ENCODE measurements at places on chromosomes 13 and 19.
A peak's percentile ranks its signal among the peaks of the same experiment; 100 is the strongest.

DNA sequence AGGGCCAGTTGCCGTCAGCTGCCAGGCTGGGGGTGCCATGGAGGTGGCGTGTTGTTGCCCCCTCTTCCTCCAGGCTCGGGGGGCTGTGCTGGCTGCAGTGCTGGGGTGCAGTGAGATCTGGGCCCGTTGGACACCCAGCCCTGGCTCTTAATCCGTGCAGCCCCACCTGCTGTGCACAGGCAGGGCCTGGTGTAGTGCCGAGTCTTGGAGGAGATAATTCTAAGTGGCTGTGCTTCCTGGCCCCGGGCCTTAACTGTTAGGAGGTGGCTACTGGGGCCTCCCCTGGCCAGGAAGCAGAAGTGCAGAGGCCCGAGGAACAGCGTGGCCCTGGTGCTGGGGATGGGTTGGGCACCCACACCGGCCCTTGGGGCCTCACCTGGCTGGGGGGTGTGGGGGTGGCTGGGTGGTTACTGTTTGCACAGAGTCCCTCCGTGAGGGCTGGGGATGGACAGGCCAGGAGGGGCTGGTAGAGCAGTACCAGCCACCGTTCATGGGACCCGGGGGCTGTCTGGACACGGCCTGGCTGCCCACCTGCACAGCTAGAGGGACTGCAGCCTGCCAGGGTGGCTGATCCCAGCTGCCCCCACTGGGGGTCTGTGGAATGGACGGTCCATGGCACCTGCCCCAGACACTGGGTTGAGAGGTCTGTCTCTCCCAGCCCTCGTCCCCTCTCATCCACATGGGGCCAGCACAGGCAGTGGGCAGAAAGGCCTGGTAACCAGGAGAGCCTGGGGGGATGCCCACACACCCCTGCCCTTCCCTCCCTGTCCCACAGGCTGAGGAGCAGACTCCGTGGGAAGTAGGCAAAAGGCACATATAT is 3.3 kb downstream of the GPX4 start:
- no peak for DNase-seq

DNA sequence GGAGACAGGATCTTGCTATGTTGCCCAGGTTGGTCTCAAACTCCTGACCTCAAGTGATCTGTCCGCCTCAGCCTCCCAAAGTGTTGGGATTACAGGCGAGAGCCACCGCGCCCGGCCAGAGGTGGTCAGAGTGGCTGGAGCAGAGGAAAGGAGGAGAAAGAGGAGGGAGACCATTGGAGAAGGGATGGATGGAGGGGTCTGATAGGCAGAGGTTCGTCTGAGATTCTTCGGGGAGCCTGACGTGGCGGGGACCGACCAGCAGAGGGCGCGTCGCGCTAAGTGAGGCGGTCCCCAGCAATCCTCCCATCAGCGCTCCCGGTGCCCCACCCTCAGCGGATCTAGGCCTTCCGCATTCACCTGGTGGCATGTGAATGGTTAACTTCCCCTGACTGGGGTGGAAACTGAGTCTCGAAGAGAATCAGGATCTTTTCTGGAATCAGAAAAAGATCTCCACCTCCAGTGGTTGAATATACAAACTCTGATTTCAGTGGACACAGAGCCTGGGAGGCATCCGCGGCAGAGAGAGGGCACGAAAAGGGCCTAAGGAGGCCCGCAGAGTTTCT is 8.8 kb downstream of the GTPBP3 start:
- no peak for DNase-seq

DNA sequence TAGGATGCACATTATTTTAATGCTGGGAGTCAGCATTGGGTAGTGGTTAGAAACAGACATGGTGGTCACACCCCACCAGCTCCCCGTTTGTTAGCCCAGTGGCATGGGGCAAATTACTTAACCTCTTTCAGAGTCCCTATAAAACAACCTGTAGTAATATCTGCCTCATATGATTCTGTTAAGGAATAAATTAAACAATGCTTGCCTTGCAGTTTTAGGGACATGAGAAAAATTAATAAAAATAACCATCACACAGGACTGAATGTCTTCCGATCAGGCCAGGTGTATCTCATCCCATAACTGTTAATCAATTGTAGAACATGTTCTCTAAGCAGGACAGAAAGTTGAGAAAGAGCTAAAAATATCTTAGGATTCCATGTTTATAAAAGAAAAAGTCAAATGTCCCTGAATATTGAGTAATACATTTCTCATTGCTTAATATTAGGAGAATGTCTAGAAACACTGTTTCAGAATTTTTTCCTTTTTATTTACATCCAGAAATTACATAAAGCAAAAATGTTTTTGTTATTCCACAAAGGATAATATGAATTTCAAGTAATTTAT is 196.5 kb downstream of the GPC6 start:
- no peak for DNase-seq

DNA sequence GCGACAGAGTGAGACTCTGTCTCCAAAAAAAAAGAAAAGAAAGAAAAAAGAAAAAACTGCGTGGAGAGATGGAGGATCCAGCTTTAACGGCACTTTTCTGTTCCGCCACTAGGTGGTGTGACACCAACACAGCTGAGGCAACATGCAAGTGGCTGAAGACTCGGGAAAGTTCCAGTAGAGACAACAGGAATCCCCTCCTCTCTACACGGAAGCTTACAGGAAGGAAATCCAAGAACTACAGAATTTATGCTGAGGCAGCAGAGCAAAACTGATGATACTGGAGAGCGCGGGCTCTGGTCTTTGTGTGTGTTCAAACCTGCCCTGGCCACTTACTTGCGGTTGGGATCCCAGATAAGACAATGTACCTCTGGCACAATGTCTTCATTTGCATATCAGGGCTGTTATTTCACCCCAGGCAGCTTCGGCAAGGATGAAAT is 9.9 kb downstream of the RANBP3 start:
- DNase-seq: peak; percentile 87

DNA sequence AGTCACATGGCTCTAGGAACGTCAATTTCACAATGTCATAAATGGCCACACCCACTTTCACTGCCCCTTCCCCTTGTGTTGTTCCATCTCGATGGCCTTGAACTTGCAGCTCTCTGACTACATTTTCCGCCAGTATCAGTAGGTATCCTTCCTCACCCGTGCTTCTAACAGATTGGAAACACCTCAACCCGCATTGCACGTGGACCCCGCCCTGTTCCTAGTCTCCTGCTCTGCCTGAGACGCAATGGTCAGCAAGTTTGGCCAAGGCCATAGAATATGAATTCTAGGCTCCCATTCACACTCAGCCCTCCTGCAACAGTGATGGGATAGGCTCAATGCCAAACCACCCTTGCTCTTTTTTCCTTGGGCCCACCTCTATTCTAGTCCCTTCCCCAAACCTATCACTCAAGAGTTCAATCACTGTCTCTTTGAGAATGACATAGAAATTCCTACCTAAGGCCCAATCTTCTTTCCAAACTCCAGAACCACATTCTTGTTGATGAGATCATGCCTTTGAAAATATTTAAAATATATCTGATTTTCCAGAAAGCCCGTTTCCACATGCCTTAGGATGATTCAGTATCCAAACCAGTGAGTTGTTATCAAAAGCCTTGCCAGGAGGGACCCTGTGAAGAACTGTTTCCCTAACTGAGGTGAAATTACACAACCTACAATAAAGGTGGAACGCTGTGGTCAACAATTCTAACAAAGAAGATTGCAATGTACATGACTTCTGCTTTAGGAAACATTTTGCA is 334.6 kb downstream of the MYO16 start:
- no peak for DNase-seq

- DNase-seq: no peak
These were observed 40.8 kb downstream of the ZSWIM4 start for GRCh38 chr19:13835791-13836723.

GRCh38 chr19:51131780-51132680 is 7.3 kb downstream of the SIGLEC9 start:
- peak; percentile 17 for DNase-seq

DNA sequence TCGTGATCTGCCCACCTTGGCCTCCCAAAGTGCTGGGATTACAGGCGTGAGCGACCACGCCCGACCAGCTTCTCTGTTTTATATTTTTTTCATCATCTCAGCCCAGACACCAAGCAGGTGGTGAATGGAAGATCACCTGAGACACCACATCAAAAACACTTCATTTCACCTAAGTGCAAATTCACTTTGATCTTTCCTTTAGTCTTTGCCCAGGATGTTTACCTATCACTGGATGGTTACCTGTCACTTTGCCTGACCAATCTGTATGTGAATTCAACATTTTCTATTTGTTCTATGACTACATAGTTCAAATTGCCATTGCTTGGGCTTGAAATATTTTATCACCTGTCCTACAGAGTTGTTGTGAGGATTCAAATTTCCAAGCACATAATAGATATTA is 65.7 kb downstream of the PAN3 start:
- no peak for DNase-seq

DNA sequence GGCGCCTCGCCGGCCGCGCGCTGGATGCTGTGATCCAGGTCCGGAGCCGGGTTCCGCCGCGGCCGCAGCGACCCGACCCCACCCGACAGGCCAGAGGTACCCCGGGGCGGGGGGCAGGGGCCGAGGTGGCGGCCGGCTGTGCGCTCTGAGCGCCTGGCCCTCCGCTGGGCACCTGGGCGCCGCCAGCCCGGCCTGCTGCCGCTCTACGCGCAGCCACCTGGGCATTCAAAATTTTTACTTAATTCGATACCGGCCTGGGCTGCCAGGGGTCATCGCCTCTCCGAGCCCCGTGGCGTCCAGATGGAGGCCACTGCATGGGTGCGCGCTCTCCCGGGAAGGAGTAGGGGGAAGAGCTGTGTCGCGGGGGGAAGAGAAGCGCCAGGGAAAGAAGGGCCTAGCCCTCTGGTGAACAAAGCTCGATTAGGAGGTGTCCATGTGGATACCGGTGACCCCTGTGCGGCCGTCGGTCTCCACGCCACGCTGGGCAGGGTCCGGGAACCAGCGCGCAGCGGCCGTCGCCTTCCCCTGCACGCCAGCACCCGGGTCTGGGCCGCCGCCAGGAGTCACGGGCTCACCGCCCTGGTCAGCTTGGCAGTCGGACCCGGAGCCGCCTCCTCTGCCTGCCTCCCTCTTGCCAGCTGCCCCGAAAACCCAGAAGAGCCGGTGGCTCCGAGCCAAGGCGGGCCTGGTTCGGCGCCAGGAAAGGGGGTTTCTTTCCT is 666 bp downstream of the BIVM start:
- peak; percentile 42 for DNase-seq

- DNase-seq: peak; percentile 73
These were observed 9.3 kb upstream of the RANBP3 start for GRCh38 chr19:5987077-5987818.

DNA sequence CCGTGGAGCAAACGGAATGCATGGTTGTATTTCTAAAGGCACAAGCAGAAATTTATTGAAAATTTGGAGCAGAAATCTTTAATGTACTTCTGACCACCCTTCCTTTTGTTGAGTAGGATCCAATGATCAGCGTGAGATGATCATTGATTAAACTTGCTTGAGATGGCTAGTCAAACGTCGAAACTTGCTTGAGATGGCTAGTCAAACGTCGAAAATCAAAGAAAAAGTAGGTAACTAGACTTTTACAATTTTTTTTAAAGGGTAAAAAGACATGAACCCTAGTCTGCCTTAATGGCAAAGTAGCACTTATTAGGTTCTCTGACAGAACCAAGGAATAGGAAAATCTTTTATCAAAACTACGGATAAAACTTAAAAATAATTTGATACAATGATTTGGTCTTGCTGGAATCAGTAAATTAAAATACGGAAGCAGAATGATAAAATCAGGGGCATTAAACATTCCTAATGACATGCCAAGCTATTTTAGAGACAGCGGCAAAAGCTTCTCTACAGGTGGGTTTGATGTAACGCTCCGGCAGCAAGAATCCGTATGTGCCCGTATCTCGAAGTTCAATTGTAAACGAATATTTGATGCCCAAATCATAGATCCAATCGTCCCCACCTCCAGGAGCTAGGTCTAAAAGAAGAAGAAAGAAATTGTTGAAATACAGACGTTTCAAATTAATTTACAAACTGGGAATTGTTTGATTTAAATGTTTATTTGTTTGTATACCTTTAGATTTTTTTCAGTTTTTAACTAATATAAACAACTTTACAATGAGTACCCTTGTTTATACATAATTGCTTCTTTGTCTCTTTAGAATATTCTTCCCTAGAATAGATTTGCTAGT is 841 bp upstream of the ZC3H13 start:
- peak; percentile 37 for DNase-seq

DNA sequence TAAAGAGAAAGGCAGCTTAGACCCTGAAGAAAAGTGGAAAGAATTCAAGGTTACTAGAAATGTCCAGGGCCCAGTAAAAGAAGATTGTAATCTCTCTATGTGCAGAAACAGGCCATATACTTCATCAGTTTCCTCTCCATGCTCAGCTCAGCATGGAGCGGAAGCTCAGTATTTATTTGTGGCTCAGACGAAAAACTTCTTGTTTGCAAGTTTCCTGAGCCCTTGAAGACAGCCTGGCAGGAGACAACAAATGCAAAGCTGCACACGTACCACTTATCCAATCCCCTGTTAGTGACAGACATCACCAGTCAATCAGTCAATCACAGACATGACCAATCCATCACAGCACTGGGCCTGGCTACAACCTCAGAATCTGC is 8.1 kb upstream of the KLF2 start:
- no peak for DNase-seq

- DNase-seq: no peak
These were observed 70.0 kb upstream of the GTF3A start for GRCh38 chr13:27354379-27354778.

GRCh38 chr13:27794921-27795717 is 2.8 kb downstream of the GSX1 start:
- no peak for DNase-seq

DNA sequence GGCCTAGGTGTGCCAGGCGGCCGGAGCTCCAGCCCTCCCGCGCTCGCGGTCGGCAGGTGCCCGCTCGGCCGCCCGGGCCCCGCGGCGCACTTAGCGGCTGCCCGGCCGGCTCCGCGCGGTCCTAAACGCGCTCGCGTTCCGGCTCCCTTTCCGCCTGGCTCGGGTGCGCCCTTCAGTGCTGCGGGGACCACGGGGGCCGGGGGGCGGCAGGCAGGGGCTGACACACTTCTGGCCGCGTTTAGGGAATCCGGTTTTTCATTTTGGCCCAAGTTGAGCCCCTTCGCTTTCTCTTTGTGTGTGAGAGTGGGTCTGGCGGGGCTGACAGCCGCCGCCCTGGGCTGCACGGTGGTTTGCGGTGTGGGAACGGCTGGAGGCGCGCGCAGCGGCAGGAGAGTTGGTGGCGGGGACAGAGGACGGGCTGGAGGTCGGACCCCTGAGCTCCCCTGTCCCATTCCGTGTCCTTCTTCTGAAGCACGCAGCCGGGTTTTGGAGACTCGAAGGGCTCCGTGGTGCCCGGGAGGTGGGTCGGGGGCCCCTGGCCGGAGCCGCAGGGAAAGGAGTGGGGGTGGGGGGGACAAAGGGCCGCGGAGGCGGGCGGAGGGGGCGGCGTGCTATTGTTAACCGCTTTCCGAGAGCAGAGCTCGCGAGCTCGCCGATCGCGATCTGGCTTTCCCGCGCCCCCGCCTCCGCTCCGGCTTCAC is 3.1 kb downstream of the FGF9 start:
- no peak for DNase-seq

Data from globus pallidus (tissue), 1 donor.